ENCODE measurements at places on chromosomes 1 and 21.

- no peak for DNase-seq
These were observed 13.8 kb upstream of the CAMTA1 start for GRCh38 chr1:6771441-6771769.

DNA sequence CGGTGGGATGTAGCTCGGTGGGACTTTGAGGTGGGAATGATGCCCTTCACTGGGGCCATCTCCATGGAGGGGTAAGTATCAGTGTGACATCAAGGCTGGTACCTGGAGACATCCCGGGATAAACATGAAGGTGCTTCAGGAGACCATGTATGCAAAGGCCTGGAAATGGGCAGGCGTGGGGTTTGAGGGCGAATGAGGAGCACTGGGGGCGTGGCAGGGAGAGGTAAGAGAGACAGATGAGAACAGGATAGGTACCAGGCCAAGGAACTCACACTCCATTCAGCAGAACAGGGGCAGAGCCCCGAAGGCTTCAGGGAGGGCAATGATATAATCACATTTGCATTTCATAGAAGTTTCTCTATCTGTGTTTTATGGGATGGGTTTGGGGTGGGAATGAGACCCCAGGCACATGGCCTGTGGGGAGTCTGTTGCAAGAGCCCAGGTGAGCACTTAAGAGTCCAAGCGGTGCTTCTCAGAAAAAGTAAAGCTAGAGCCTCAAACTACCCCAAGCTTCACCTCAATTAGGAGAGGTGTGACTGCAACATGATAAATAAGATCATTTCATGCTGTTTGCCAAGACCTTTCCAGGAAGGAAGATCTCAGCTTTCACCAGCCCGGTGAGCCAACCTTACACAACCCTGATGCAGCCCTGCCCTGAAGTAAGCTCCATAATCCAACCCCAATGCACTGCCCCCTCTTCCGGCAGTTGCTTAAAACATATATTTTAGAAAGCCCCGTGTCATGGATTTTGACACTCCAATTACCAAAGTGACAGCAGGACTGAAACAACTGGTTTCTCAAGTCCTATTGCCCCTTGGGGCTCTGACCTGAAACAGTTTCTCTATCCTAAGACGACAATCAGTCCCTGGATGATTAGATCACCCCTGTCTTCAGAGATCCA, 7.4 kb downstream of the S100A9 start:
- no peak for DNase-seq

- no peak for DNase-seq
These were observed 4.6 kb upstream of the RNF186 start for GRCh38 chr1:19819701-19820100.

DNA sequence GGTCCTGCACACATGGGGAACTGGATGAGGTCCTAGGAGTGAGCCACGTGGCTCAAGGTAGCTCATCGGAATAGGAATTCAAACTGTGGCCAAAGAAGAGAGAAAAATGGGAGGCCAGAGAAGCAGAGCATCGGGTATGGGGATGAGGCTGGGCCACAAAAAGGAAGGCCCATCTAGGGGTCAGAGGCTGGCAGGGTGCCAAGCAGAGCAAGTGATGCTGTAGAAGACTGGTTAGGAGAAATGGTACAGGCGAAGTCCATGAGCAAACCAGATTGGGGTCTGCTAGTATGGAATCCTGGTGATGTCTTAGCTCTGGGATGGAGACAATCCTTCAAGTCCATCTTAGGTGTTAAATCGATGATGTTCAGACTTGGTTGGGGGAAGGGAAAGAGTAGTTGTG, 68.0 kb downstream of the TEX35 start:
- DNase-seq = no peak

- no peak for DNase-seq
These were observed 38.2 kb downstream of the ZBTB40 start for GRCh38 chr1:22489823-22490222.

- DNase-seq = no peak
These were observed 176.8 kb downstream of the ATP6V1G3 start for GRCh38 chr1:198363625-198364151.

- no peak for DNase-seq
These were observed 85.4 kb downstream of the COLGALT2 start for GRCh38 chr1:183952101-183952500.

GRCh38 chr1:238364214-238364892, 473.6 kb upstream of the ZP4 start:
- DNase-seq = no peak

GRCh38 chr1:207918581-207918980, 7.7 kb upstream of the CD34 start:
- no peak for DNase-seq

- no peak for DNase-seq
These were observed 103.3 kb upstream of the GRIK3 start for GRCh38 chr1:37137601-37138000.

DNA sequence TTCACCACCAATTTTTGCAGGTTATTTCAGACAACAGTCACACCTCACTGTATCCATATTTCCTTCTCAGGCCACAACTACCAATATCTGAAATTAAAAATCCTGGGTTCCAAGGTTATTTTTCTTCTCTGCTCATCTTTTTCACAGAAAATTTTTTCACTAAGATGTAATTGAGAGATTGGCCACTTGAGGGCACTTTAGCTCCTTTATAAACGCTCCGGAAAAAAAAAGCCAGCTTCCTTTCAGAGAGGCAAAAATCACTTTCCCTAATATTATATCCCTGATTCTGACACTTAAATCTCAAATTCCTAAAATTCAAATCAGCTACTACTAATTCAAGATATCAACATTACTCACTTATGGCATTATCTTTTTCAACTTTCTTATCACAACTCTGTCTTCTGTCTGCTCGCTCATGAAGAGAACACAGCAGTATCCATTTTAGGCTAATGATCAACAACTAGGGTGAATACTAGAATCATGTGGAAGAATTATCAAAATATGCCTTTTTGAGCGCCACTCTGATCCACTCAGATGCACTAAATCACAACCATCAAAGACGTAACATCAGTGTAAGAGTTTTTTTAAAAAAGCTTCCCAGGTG, 101.4 kb upstream of the RGS1 start:
- DNase-seq = no peak

DNA sequence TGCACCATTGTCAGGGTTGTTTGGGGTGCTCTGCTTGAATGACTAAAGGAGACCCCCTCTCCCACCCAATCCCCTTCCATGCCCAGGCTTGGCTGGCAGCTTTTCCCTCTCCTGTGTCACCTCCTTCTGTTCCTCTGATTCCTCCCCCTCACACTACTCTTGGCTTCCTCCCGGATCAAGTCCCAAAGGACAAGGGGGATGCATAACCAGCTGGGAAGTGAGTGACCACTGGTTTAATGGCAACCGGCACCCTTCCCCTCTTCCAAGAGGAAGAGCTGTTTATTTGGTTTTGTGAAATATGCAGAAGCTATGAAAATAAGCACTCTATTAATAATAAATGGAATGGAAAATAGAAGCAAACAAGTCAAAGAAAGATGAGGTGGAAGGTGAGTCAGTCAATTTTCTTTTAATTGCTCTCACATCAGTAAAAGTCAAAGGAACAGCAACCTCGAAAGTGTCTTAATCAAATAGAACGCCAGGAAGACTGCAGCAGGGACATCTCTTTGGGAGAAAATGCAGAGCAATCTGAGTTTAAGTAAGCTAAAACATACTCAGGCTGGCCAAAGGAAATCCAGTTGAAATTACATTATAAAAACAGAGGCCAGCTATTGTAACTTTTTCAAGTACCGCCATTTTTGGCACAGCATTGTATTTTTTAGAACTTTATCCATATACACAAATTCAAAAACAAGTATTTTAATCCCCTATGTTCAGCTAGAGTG, 322.5 kb downstream of the SIPA1L2 start:
- DNase-seq = no peak

- peak; percentile 70 for DNase-seq
These were observed 155.0 kb upstream of the EDN2 start for GRCh38 chr1:41639332-41639936.

DNA sequence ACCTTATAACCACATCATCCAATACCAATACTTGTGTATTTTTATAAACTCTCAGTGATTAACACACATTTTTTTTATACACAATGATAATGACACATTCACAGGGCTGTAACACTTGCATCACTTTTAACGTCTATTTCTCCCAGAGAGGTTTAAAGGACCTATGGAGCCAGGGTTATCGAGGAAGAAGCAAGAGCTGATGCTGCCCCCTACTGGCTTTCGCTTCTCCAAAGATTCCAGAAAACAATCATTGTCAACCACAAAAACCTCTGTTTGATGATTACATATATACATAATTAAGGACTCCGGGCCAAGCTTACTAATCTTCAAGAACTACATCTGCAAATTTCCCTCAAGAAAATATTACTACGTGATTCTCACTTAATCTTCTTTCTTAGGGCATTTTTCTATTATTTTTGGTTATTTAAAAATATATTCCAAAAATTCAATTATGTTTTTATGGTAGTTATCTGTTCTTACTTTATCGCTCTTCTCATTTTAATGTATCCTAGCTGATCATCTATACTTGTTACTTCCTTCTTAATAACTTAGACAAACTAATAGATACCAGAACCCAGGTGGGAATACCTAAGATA, 214.5 kb downstream of the VAV3 start:
- DNase-seq = peak; percentile 38

- DNase-seq = no peak
These were observed 3.3 kb downstream of the SH3BP5L start for GRCh38 chr1:248822148-248823032.

DNA sequence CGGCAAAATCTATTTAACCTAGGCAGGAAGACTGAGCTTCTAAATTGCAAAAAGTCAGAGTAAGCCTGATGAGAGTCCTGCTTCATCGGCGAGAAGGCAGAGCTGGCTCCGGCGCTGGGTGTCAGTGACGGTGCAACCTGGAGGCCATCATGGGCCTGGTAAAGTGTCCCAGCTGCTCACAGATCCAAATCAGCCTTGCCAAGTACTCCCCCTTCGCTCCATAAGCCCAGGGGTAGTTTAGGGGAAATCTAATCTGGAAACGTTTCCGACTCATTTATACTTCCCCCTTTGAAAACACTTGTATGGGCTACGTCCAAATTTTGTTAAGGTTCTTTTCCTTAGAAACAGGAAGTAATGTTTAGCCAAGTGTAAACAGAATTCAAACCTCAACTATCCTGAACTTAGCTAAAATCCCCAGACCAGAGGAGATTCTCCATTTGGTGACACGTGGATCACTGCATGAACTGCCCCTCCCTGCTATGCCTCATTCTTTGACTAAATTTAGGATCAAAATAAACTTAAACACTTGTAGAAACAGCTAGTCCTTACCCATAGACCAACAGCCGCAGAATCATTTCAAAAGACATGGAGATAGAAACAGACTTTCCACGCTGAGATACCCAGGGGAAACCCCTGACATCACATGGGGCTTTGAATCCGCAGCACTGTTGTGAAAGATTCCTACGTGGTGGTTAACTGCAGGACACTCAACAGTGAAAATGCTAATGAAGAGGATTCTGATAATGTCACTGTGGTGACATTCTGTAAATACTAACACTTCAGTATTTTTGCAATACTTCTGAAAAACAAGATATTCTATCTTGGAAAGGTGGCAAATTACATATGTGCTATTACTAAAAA, 172.7 kb downstream of the TGFBR3 start:
- peak; percentile 60 for DNase-seq

DNA sequence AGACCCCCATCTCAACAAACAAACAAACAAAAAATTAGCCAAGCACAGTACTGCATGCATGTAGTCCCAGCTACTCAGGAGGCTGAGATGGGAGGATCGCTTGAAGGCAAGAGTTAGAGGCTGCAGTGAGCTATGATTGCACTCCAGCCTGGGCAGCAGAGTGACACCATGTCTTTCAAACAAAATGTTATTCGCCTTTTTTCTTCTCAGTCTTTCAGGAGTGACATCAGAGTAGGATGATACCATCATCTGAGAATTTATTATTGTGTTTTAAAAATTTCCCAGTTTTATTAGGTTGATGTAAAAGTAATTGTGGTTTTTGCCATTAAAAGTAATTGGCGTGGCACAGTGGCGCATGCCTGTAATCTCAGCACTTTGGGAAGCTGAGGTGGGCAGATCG, 10.8 kb downstream of the PARK7 start:
- DNase-seq = no peak

DNA sequence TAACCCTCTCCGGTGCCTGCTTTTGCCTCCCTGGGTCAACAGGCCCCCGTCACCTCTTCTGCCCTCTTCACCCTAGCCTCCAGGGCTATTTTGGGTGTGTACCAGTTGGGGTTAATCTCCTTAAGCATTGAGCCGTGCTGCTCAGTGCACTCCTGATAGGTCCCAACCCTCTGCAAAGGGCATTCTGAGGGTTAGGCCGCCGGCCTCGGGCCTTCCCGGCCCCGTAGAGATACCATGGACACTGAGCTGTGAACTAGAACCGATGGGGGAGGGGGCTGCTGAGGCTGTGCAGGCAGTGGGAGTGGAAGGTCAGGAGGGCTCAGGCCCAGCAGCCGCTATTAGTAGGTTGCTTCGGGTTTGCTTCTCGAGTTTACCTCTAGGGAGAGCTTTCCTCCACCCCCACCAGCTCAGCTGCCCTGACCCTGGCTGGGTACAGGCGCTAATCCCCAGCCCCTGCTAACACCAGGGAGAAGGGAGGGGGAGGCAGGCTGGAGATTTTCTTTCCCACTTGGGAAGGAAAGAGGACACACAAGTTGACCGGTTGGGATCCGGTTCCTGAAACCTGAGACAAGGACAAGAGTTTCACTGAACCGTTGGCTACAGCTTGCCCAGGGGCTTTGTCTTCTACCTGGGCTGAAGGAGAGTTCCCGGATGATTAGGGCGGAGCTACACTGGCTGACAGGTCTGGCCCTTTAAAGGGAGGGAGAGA, 4.8 kb downstream of the LMOD1 start:
- DNase-seq = no peak

DNA sequence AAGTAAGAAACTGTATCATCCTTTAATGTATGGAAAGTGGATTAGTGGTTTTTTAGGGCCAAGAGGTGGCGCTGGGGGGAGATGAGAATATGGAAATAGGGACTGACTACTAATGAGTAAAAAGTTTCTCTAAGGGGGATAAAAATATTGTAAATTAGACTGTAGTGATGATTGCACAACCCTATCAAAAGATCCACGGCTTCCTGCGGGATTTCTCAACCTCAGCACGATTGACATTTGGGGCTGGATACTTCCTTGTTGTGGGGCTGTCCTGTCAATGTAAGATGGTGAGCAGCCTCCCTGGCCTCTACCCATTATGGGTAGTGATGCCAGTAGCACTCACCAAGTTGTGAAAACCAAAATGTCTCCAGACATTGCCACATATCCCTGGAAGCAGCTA, 36.0 kb upstream of the PRDM2 start:
- DNase-seq = no peak

GRCh38 chr1:59804301-59804700, 10.4 kb upstream of the HOOK1 start:
- DNase-seq = no peak

- DNase-seq = no peak
These were observed 18.0 kb upstream of the PRDM15 start for GRCh38 chr21:41897047-41897669.

- no peak for DNase-seq
These were observed 289.1 kb upstream of the PLD5 start for GRCh38 chr1:242813490-242814091.

DNA sequence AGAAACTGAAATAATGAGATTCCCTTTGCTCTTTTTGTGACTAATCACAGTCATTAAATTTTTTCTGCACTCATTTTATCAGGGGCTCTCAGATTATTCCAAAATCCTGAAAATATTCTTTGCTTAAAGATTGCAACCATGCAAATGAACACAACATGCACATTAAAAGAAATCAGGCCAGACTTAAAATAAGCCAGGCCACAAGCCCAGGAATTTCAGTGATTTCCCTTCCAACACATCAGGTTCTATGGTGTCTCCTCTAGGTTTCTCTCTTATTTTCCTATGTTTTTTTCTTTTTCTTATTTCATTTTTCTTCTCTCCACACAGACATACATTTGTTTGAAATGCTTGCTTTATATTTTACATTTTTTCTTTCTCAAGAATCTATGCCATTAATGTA, 65.3 kb downstream of the NIBAN1 start:
- no peak for DNase-seq
